ENCODE measurements at places on chromosomes 4 and X. TPM values are rescaled to one million over a fixed set of nuclear protein-coding genes. Genes with fewer than 3 reads are reported as not detected.

DNA sequence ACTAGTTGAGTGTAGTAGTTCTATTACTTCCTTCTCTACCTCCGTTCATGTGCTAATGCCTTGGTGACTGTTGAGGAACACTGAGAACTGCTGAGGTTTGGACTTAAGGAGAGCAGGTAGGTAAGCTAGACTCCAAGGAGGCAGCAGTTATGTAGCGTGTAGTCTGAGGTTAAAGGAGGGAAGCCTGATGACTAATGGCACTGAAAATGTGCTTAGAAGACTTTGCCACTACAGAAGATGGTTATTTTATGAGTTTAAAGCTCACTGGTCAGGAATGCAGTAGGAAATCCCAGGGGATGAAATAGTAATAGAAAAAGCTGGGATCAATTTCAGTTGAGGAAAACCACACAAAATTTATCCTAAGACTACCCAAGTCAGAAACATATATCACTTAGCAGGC lies 1077.3 kb downstream of the RAPGEF2 start:
- no peak for DNase-seq

The FGFR3 gene
- total RNA-seq = 78.4 TPM

GRCh38 chr4:122384245-122384644 lies 5.4 kb downstream of the ADAD1 start:
- DNase-seq = no peak

The DIPK2B gene
- 6.0 TPM for total RNA-seq

The NMU gene
- total RNA-seq = not detected

DNA sequence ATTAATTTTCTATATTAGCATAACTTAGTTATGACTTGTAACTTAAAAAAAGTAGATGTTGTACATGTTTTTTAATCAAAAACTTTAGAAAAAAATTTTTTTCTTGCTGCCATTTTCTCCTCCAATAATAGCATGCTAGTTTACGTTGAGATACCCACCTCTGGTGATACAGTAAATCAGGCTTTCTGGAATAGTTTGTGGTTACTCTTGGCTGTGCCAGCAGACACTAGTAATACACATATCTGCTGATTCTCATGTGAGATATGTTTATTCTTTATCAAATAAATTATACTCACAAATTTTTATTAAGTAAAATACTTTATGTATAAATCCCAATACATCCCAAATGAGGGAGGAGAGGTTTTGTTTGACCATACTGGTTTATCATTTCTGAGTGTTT lies 117.3 kb downstream of the KLHL8 start:
- DNase-seq = no peak

GRCh38 chr4:85787133-85787532 lies 312.2 kb downstream of the ARHGAP24 start:
- DNase-seq = no peak

DNA sequence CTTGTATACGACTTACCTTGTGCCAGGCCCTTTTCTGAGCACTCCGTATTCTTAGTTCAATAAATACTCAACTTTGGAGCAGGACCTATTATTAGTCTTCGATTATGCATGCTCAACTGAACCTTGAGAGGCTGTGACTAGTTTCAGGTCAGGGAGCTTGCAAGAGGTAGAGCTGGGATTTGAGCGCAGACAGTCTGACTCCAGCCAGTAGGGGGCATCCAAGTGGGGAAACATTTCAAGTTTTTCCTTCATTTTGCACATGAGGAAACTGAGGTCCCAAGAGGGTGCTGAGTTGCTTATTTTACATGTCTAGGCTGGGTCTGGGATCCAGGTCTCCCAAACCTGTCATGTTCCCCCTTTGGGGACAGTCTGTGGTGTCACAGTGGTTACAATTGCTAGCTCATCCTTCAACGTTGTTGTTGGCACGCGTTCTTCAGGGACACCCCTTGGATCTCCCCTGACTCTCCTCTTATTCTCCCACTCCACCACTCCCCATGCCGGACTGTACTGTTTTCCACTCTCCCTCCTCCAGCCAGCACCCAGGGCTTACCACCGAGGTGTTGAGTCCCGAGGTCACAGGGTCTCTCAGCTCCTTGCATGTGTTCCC lies 6.7 kb upstream of the PRICKLE3 start:
- no peak for DNase-seq

DNA sequence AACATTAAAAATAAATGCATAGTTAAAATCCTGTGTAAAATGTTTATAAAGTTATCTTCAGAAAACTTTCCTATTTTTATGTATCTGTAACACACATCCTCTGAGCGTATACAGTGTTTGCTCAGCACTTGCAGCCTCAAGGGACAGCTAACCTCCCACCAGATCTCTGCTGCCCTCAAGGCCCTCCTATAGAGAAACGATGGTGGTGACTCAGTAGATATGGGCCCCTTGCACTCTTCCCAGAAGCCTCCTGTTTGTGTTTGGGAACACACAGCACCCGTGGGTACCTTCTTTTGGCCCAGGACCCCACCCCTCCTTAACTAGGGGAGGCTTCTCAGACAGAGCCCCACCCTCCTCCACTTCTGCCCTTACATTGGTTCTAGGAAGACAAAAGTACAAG lies 26.7 kb downstream of the PJA1 start:
- DNase-seq = no peak

The METTL14 gene
- 43.0 TPM for total RNA-seq

DNA sequence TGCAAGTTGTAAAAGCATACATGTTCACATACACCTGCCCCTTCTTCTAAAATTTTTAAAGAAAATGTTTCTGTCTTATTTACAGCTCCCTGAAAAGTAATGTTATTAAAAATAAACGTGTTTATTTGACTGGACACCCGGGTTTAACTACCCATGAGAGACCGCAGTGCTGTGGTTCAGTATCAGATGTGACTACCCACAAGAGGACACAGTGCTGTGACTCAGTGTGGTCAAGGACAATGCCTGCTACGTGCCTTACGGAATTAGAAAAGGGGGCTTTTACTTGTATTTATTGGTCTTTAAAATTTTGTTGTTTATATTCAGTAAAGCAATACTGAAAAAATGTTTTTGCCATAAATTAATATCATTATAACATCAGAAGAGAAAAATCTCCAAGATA lies 641.4 kb downstream of the TRIML1 start:
- no peak for DNase-seq

- DNase-seq = no peak
Measured at GRCh38 chr4:102612210-102612609, 111.1 kb downstream of the NFKB1 start.

GRCh38 chrX:13080128-13080795 lies 35.8 kb upstream of the FAM9C start:
- DNase-seq = no peak

The CYBB gene
- total RNA-seq = 21.7 TPM

DNA sequence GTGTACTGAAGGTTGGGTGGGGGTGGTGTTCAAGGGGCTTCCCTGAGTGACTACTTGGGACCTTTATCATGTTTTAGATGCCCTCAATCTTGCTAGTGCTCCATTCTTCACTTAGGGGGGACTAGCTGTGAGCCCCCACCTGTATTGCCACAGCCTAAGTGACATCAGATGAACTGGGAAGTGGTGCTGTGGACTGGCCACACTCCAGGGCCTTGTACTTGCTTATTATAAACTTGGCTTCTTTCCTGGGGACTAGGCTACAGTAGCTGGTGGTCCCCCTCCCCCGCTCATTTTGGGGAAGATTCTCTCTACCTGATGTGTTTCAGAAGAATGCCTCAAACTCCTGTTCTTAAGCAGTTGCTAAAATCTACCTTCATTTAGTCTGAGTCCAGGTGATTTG lies 46.7 kb upstream of the WDR1 start:
- no peak for DNase-seq

The MAGEB10 gene
- not detected for total RNA-seq

DNA sequence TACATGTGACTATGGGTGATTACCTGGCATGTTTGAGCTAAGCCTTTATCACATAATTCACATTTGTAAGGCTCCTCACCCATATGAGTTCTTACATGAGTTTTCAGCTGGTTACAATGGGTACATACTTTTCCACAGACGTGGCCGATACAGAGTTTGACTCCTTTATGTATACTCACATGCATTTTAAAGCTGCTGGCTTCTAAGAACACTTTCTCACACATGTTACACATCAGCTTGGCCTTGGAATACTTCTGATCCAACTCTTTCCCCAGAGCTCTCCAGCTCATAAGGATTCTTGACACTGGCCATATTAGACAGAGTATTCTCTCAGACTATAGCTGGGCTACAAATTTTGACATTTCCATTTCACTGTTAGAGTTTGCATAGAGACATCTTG lies 66.3 kb downstream of the TAB3 start:
- DNase-seq = no peak

DNA sequence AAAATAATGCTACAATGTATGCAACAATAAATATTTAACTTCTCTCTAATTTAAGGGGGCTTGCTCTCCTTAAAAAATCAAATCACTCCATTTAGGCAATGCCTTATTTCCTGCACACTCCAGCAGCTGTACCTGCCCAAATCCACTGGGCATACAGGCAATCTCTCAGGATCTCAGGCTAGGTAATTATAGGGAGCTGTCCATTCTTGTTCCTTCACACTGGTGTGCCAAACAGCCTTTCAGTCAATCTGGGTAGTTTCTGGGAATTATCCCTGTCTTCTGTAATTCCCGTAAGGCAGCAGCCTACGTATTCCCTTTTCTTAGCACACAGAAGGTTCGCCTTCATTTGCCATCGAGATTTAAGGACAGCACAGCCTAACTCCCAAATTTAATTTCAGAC lies 922.6 kb upstream of the SLIT2 start:
- DNase-seq = no peak

GRCh38 chrX:18886344-18887161 lies 97.4 kb downstream of the PHKA2 start:
- peak; percentile 81 for DNase-seq

DNA sequence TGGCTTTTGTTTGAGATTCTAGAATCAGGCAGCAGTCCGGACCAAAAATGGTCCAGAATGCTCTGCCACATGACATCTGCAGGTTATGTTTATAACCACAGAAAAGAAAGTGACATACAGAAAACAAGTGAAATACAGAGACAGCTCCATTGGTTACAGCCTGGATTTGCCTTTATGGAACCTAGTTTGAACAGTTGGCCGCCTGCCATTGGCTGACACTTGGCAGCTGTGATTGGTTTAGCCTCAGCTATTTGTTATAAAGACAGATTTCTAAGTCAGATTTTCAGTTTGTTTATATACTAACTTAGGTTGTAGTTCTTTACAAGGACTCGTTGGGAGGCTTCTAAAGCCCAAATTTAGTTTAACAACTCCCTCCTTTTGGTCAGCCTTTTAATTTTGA lies 40.8 kb upstream of the IL9R start:
- no peak for DNase-seq

GRCh38 chrX:148466292-148466691 lies 34.1 kb upstream of the AFF2 start:
- no peak for DNase-seq

The SPANXA2 gene
- total RNA-seq = not detected

GRCh38 chr4:151581570-151581969 lies 172.6 kb downstream of the FHIP1A start:
- DNase-seq = no peak

The SPINK2 gene
- not detected for total RNA-seq

DNA sequence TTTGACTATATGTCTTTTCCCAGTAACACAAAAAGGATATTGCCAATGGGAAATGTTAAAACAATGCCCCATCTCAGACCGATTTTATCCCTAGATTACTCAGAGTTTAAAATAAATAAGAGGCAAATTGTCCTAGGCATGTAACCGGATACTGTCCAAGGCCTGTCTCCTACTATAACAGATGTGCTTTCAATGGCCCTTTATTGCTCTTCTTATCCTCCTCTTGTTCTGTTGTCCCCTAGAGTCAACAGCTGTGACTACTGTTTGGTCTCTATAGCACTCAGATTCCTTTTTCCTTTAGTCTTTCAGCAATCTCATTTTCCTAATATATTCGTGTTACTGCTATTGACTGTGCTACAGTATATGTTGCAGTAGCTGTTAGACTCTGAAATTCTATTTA lies 66.8 kb upstream of the PLS3 start:
- no peak for DNase-seq

The S100G gene
- total RNA-seq = not detected

- DNase-seq = no peak
Measured at GRCh38 chr4:96009427-96010119, 169.7 kb downstream of the PDHA2 start.

Measured in transverse colon (tissue), 4 donors.